ENCODE measurements at places on chromosomes 7 and 10.

- no peak for DNase-seq
Observed at GRCh38 chr7:5383314-5384098, 40.1 kb downstream of the TNRC18 start.

DNA sequence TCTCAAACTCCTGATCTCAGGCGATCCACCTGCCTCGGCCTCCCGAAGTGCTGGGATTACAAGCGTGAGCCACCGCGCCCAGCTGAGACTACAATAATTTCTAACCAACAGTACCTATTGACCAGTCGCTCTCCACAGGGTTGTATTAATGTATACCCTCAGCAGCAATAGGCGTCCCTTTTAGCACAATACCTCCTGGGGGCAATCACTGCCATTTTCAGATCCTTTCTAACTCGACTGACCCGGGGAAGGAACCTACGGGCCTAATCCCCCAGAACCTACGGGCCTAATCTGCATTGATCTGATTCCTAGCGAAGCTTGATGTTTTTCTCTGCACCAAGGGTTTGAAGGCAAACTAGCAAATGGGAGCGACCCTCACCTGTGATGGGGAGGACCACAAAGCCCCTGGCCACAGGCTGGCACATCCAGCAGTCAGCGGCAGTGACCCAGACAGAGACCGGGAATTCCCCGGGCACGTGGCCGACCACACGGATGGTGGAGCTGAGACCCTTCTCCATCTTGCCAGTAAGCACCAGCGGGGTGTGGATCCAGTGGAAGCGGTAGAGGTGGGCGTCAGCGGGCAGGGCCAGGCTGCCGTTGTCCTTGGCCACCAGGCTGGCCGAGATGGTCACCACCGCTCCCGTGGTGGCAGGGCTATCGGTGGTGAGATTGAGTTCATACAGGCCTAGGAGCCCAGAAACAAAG, 6.9 kb downstream of the TMEM130 start:
- no peak for DNase-seq

GRCh38 chr7:96973986-96974385, 31.4 kb upstream of the DLX6 start:
- DNase-seq, result no peak

- DNase-seq, result peak; percentile 84
Observed at GRCh38 chr7:92835261-92835850, 1.0 kb downstream of the CDK6 start.

GRCh38 chr10:110218632-110219031, 11.2 kb downstream of the MXI1 start:
- DNase-seq, result no peak

GRCh38 chr7:28759475-28759971, 198.6 kb downstream of the TRIL start:
- DNase-seq, result peak; percentile 33

- no peak for DNase-seq
Observed at GRCh38 chr7:129525225-129525862, 23.0 kb downstream of the SMKR1 start.

- no peak for DNase-seq
Observed at GRCh38 chr7:16129431-16130110, 291.8 kb downstream of the CRPPA start.

DNA sequence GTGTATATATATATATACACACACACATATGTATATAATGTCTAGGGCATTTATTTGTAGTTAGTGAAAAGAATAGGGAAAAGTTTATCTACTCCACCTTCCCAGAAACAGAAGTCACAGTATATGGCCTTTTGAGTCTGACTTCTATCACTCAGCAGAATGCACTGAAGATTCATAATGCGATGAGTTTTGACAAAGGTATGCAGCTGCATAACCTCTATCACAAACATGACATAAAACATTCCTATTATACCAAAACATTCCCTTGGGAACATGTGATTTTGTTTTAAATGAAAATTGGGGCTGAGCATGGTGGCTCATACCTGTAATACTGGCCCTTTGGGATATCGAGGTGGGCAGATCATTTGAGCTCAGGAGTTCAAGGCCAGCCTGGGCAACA, 137.3 kb upstream of the EEPD1 start:
- DNase-seq, result no peak

GRCh38 chr10:71836596-71836974, 14.5 kb downstream of the PSAP start:
- DNase-seq, result no peak

- no peak for DNase-seq
Observed at GRCh38 chr7:129914536-129915272, 38.1 kb downstream of the UBE2H start.

- no peak for DNase-seq
Observed at GRCh38 chr10:62778125-62778524, 26.4 kb upstream of the ADO start.

DNA sequence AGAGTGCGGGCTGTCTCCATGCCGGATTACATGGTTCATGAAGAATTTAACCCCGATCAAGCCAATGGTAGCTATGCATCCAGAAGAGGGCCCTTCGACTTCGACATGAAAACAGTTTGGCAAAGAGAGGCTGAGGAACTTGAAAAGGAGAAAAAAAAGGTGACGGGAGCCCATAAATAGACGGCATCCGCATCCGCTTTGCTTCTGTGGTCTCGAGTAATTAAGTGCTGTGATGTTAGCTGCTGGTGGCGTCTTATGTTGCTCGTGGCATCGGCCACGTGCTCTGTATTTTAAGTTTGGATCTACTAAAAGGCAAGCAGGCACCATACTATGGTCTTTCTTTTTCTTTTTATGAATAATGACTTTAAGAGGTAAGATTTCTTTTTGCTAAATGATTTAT, 11.1 kb downstream of the C7orf57 start:
- DNase-seq, result no peak

- no peak for DNase-seq
Observed at GRCh38 chr7:22640269-22640668, 86.7 kb upstream of the IL6 start.

- DNase-seq, result no peak
Observed at GRCh38 chr10:130941886-130942285, 369.6 kb downstream of the TCERG1L start.

GRCh38 chr7:100573691-100574361, at the start of gene SAP25:
SAP25 (minus strand) TSS chr7:100573900; CDS start chr7:100573742, 158 bp downstream.
- DNase-seq, result no peak

- no peak for DNase-seq
Observed at GRCh38 chr10:77887631-77888355, 38.8 kb downstream of the DLG5 start.

DNA sequence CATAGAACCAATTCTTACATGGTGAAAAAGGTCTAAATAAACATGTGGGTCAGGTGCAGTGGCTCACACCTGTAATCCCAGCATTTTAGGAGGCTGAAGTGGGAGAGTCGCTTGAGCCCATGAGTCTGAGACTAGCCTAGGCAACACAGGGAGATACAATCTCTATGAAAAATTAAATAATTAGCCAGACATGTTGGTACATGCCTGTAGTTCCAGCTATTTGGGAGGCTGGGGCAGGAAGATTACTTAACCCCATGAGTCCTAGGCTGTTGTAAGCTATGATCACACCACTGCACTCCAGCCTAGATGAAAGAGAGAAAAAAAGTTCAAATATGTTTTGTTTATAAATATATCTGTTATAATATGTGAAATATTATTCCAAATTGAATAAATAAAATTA, 643.6 kb downstream of the IPMK start:
- no peak for DNase-seq

DNA sequence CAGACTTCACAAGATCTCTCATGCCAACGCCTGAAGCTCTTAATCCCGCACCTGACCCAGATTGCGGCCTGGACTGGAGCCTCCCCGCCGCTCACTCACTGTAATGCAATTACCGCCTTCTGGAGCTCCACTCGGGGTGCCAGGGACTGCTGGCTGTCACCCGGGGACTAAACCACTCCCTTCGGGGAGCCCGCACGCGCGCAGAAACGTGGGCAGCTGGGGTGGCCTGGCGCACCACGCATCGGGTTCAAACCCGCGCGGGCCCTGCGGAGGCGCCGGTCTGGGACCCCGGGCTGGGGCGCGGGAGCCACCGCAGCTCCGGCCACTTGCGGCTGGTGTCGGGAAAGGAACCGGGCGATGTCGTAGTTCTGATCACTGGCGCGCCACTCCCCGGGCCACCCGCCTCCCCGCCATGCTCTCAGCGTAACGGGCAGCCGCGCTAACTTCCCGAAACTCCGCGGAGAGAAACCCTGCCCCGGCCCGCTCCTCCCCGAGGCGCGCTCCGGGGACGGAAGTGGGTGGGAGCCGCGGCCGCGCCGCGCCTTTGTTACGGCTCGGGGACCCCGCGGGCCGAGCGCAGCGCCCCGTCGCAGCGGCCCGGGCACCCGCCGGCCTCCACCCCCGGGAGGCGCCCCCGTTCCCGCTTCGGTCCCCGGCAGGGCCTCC, 100.3 kb upstream of the SVIL start:
- DNase-seq, result peak; percentile 75

- DNase-seq, result no peak
Observed at GRCh38 chr10:123884351-123884906, 7.2 kb downstream of the CPXM2 start.

- peak; percentile 17 for DNase-seq
Observed at GRCh38 chr10:102735065-102735562, 8.6 kb upstream of the WBP1L start.

- DNase-seq, result peak; percentile 33
Observed at GRCh38 chr10:23110722-23111516, 15.5 kb downstream of the MSRB2 start.

DNA sequence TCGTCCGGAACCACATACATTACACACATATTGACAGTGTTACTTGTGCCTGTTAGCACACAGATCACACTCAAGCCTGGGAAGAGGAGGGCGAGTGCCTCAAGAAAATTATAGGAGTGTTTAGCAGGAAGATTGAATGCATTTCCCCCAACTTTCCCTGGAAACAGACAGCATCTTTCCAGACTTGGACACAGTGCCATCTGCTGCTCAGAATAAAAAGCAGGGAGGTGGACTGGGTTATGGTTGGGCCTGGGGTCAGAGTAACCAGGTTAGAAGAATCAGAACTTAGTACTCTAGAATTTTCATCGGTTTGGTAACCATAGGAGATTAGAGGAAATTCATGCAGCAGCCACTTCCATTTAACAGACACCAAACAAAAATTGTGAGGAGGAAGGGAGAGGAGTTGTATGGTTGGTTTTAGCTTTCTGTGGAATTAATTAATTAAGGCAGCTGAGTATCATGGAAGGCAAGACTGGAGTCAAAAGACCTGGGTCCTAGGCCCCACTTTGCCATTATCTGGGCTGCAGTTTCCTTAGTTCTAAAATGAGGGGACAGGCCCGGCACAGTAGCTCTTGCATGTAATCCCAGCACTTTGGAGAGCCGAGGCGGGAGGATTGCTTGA, 43.4 kb upstream of the OPTN start:
- DNase-seq, result peak; percentile 50

- DNase-seq, result no peak
Observed at GRCh38 chr7:153027210-153027609, 267.7 kb downstream of the ACTR3B start.

DNA sequence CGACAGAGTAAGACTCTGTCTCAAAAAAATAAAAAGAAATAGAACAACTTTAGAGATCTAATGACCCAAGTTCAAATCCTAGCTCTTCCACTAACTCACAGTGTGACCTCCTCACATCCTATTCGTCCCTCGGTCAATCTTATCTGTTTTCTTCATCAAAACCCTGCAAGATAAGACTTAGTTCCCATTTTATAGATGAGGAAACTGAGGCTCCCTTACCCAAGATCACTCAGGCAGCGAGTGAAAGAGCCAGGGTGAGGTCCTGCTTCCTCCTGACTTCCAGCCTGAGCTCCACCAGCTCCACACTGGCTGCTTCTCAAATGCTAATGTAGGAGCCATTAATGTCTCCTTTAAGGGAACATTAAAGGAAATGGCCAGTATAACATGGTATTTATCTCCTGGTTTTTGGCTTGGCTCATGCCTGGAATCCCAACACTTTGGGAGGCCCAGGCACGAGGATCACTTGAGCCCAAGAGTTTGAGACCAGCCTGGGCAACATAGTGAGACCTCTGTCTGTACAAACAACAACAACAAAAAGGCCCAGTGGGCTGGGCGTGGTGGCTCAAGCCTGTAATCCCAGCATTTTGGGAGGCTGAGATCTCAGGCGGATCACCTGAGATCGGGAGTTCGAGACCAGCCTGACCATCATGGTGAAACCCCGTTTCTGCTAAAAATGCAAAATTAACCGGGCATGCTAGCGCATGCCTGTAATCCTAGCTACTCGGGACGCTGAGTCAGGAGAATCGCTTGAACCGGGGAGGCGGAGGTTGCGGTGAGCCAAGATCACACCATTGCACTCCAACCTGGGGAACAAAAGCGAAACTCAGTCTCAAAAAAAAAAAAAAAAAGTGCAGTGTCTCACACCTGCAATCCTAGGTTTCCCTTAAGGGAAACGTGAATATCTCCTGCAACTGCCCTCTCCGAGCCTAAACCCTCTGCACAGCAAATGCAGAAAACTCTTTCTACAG, 3.4 kb upstream of the RHBDD2 start:
- DNase-seq, result no peak

DNA sequence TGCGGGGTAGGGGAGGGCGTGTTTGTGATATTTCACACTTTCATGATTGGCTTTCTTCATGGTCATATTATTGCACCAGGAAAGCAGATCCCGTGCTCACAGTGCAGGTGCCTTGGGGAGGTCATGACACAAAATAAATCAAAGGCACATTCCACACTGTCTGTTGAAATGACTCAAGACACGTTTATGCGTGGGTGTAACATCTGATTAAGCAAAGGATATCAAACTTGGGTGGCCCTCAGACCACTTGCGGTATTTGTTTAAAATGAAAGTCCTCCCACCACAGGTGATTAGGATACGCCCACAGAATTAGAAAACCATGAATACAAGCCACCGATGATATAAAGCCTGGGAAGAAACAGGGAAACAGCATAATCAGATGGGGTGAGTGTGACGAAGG, 51.1 kb downstream of the SVIL start:
- DNase-seq, result no peak

GRCh38 chr7:3805151-3805550, 504.1 kb downstream of the SDK1 start:
- DNase-seq, result no peak

DNA sequence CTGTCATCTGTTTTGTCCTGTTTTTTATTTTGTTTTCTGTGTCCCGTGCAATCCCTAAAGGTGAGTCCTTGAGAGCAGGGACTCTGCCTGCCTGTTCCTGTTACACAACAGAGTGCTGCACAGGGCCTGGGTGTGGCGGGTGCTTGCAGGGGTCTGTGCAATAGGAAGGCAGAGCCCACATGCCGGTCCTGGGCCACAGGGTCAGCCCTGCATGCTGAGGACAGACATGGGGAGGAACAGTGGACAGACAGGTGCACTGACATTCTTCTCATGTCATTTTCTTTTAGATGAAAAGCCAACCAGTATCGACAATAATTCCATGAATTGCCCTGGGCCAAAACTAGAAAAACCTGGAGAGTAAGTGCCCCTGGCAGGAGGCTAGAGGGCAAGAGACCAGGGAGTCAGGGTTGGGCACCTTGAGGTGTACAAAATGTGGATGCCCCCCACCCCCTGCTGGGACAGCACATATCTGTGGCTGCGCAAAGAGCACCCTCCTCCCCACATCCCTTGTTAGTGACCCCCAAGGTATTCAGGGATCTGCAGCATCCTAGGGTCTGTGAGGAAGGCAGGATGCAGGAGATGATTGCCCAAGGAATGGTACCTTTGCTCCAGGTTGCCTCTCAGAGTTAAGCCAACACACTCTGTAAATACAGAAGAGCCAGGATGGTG, 19.9 kb downstream of the ANTXRL start:
- DNase-seq, result no peak
